ENCODE measurements at places on chromosomes 12 and 14.

GRCh38 chr14:45793081-45793480 is 540.1 kb upstream of the MIS18BP1 start:
- no peak for DNase-seq

- DNase-seq: no peak
These were observed 23.4 kb downstream of the SLC25A29 start for GRCh38 chr14:100282766-100283419.

- DNase-seq: no peak
These were observed 13.5 kb upstream of the CYP46A1 start for GRCh38 chr14:99670361-99671234.

GRCh38 chr14:69610874-69611171 is 573 bp upstream of the SUSD6 start:
- peak; percentile 53 for DNase-seq

GRCh38 chr14:79179985-79180384 is 1009.8 kb downstream of the NRXN3 start:
- DNase-seq: no peak

DNA sequence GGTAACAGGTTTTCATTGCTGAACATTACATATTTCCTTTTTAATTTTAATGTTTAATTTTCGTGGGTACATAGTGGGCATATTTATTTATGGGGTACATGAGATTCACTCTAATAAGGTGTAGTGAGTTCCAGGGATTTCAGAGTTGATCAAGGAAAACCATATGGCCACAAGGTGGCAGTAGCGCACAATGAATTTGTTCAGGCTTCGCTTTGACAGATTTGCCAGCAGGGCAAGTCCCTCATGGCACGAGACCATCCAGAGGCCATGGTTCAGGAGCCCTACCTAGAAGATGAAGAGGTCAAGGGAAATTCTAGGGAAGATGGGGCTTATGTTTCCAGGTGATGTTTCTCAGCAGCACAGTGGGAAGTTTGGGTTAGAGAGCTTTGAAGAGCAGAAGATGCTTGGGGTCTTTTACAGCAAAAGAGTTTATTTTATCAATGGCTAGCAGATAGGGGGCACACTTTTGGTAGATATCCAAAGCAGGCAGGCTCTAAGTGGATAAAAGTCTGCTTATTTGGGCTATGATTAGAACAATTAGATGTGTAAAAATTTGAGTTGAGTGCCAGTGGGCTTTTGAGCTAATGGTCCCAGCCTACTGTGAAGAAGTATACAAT is 1004.4 kb downstream of the AACS start:
- peak; percentile 54 for DNase-seq

DNA sequence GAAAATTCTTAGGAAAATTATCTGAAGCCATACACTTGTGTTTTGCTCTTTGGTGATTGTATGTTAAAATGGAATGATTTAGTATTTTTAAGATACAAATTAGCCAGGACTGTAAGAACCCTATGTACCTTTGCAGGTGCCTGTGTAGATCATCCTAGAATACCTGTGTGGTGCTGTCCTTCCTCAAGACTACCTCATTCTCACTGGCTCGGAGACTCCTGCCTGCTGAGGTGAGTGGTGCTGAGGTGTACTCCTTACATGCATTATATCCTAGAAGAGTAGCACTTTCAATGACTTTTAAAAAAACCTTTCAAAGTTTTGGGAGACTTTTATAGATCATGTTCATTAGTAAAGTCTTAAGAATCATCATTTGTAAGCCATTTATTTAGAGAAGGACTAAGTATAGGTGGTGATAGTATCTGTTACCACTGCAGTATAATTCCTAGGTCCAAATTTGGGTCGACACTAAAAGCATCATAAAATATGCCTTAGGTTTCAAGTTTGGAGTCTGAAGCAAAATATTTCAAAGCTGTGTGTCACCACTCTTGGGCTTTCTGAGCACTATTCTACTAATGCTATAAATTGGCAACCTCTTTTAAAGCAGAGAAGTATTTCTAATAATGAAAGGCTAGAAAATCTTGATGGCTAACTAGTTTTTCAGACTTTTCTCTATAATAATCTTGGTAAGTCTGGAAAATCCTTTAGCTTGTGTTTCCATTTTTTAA is 36.6 kb downstream of the RASSF8 start:
- no peak for DNase-seq
